ENCODE measurements at places on chromosomes 12 and 14. TPM values are rescaled to one million over a fixed set of nuclear protein-coding genes. Genes with fewer than 3 reads are reported as not detected.
A peak's percentile ranks its signal among the peaks of the same experiment; 100 is the strongest.

DNA sequence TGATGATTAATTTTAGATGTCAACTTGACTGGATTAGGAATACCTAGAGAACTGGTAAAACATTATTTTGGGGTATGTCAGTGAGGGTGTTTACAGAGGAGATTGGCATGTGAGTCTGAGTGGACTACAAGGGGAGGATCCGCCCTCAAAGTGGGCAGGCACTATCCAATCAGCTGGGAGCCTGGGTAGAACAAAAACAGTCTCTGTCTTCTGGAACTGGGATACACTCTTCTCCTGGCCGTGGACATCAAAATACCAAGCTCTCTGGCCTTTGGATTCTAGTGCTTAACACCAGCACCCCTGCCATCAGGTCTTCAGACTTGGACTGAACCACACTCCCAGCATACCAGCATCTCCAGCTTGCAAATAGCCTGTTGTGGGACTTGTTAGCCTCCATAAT, 4.4 kb upstream of the SCAF11 start:
- no peak for DNase-seq

- no peak for DNase-seq
Observed at GRCh38 chr12:32975122-32975521, 78.5 kb upstream of the PKP2 start.

DENR gene
- polyA plus RNA-seq: 34.8 TPM

DNA sequence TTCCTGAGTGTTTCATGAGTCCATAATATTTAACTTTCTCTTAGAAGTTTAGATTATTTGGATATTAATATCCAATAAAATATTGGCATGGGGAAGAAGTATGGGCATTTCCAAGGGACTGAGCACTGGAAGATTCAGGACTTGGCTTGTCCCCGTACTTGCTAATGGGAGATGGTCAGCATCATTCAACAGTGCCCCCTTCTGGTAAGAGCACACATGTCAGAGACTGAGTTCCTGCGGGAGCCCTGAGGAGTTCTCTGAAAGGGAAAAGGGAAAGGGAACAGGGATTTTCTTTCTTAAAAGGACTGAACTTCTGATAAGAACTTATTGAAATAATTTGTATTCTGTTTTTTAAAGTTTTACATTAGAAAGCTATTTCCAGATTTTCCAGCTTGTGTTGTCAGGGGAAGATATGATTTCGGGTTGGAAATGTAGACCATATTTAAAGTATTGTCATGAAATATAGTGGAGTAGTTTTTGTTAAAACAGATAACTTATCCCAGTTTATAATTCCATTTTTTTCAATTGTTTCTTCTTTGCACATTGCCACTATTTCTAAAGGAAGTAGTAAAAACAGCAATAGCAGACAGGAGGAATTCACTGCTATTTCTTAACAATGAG, 59.8 kb upstream of the C12orf71 start:
- DNase-seq: peak; percentile 53

GRCh38 chr14:51441001-51441400, 201.0 kb downstream of the TMX1 start:
- no peak for DNase-seq

GRCh38 chr14:61466249-61466904, 145.0 kb downstream of the PRKCH start:
- DNase-seq: peak; percentile 85

DNA sequence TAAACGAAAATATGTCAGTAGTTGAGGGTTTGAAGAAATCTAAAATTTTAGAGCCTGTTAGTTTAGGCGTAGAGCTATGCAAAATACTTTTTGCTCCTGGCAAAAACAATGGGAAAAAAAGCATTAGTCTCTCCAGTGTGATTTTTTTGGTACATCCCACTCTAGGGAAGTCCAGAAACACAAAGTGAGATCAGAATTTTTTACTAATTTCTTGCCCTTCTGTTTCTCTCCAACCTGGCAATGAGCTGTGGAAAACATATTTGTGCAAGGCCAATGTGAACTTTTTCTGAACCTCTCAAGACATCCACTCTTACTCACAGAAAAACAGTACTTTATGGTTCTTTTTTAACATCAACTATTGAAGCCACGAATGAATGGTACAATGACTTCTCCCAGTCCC, 56.9 kb upstream of the DCN start:
- no peak for DNase-seq

DNA sequence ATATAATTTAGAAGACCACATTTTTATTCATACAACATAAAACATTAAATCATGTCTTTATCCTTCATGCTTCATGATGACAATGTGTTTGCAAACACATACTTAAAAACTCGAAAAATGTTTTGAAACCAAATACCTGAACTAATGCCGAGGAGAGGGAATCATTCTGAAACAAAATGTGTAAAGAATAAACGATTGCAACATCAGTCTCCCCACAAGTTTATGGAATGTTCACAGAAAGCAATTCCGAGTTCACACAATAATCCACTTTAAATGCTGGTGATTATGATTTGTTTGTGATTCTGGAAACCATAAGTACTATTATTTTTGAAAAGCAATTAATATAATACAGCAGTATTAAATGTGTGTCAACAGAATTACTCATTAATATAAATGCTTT, 84.5 kb upstream of the PDZRN4 start:
- no peak for DNase-seq

GRCh38 chr12:62754706-62755105, 180.2 kb downstream of the PPM1H start:
- no peak for DNase-seq

GRCh38 chr14:69378274-69378673, 19.8 kb downstream of the ERH start:
- DNase-seq: no peak

DNA sequence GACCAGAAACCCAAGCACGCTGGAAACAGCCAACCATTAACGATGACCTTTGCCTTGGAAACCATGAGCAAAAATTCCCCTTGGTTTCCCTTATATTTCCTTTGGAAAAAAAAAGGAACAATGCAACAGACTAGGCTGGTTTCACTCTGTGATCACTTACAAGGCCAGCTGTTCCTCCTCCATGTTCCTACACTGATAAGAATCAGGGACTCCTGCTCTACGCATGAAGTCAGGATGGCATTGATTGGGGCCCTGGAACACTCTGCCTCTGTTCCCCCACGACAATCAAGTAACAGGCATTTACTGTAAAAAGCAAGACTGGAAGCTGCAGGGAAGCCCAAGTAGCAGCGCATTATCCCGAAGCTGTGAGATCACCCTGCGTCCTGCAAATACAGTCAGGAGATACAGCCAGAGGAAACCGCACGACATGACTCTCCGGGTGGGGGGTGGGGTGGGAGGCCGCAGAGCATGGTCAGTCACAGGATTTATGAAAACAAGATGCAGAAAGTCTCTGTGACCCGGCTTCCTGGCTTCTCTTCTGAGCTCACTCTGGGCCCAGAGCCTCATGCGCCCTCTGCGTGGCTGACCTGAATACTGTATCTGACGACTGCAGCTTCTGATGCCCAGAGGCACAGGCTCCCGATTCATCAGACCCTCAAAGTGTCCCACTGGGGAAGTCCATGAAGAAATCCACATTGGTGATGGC, 31.1 kb downstream of the SSH1 start:
- peak; percentile 83 for DNase-seq

GRCh38 chr12:101599771-101600484, 5.2 kb downstream of the MYBPC1 start:
- DNase-seq: no peak

DNA sequence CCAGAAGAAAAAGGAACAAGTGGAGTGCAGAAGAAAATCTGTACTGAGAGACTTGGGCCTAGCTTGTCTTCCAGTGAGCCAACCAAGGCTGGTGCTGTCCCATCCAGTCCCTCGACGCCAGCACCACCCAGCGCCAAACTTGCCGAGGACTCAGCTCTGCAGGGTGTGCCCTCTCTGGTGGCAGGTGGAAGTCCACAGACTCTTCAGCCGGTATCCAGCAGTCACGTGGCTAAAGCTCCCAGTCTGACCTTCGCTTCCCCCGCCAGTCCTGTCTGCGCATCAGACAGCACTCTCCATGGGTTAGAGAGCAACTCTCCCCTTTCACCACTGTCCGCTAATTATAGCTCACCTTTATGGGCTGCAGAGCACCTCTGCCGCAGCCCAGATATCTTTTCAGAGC, 15.6 kb downstream of the CIPC start:
- no peak for DNase-seq

DNA sequence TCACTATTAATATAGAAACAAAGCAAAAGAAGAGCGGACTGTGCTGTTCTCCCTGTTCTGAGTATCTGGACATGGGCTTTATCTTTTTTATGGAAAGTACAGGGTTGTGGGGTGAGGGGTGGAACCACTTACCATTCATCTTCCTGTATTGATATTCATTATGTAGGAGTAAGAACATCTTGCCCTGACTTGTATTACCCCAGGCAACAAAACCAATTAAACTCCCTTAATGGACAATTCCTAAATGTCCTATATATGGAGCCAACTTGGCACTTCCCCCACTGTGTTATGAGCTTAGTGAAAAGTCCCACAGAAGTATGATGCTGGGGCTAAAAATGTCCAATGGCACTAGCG, 139.9 kb upstream of the KRR1 start:
- DNase-seq: no peak

G2E3 gene
- 21.7 TPM for polyA plus RNA-seq

- no peak for DNase-seq
Observed at GRCh38 chr12:57549203-57549908, 488 bp upstream of the KIF5A start.

DNA sequence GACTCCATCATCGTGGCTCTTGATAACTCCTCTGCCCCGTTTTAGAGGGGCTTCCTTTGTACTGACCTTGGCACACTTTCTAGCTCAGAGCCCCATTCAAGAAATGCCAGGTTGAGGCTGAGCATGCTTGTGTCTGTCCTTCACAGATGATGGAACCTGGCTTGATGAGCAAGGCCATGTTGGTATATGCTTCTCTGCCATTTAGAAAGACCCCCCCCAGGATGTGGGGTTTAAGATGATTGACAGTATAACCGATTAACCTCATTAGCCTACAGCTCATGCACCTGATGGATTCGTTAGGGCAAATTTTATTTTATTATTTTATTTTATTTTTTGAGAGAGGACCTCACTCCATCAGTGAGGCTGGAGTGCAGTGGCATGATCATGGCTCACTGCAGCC, 21.0 kb downstream of the BATF start:
- no peak for DNase-seq

MYF5 gene
- not detected for polyA plus RNA-seq

OLR1 gene
- 13.0 TPM for polyA plus RNA-seq

- DNase-seq: no peak
Observed at GRCh38 chr12:15011162-15011561, 38.3 kb downstream of the PDE6H start.

TAS2R42 gene
- polyA plus RNA-seq: not detected

TCL1B gene
- not detected for polyA plus RNA-seq

Data from AG04450 (cell line).